Muscle of leg (tissue), 16 donors: ENCODE measurements at places on chromosomes 5 and 9. TPM values are rescaled to one million over a fixed set of nuclear protein-coding genes. Genes with fewer than 3 reads are reported as not detected.

ZBED3 gene
- 10.3 TPM for polyA plus RNA-seq

NPR2 gene
- polyA plus RNA-seq, result 27.5 TPM

TNFSF8 gene
- 0.75 TPM for polyA plus RNA-seq

HAVCR2 gene
- 2.0 TPM for polyA plus RNA-seq

EPB41L4B gene
- 6.6 TPM for polyA plus RNA-seq

DNA sequence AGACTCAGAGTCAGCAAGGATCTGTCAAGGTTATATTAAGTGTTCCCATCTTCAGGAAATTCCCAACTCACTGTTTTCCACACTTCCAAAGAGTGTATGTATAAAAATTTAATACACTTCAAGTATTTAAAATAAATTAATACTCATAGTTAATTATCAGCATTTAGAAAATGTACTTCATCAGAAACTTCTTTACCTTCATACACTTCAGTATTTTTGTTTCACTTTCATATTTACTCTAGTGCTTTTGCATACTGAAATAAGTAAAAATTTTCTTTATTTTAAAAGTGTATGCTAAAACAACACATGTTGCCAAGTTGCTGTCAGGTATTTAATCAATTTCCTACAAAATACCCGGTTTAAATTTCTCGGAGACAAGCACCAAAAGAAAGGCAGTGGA lies 16.5 kb downstream of the RICTOR start:
- peak; percentile 14 for DNase-seq

DNA sequence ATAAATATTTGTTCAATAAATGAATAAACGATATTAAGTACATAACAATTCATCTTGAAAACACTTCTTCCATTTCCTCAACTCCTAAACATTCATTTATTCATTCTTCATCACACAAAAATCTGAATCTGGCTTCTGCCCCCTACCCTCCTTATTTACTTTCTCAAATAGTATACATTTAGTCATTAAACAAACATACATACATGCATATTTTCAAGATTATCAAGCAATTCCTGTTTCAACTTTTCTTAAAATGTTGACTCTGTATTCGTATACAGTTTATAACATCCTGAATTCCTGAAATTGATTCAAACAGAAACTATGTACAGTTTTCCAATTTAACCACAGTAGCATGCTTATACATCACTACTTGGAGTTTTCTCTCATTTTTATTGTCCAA lies 129.0 kb downstream of the MUSK start:
- DNase-seq, result no peak

GRCh38 chr5:41109186-41109585 lies 38.0 kb upstream of the MROH2B start:
- no peak for DNase-seq

- no peak for DNase-seq
Measured at GRCh38 chr5:53965459-53965858, 344.9 kb downstream of the ARL15 start.

- DNase-seq, result peak; percentile 60
Measured at GRCh38 chr5:95620030-95620869, at the start of gene GPR150. Gene GPR150 (plus strand): TSS chr5:95620087. CDS start chr5:95620276, 189 bp downstream.

GRCh38 chr9:92558612-92559374 lies 23.0 kb upstream of the ECM2 start:
- no peak for DNase-seq

GRCh38 chr9:134231330-134231745 lies 67.0 kb upstream of the RNU6ATAC start:
- no peak for DNase-seq

DNA sequence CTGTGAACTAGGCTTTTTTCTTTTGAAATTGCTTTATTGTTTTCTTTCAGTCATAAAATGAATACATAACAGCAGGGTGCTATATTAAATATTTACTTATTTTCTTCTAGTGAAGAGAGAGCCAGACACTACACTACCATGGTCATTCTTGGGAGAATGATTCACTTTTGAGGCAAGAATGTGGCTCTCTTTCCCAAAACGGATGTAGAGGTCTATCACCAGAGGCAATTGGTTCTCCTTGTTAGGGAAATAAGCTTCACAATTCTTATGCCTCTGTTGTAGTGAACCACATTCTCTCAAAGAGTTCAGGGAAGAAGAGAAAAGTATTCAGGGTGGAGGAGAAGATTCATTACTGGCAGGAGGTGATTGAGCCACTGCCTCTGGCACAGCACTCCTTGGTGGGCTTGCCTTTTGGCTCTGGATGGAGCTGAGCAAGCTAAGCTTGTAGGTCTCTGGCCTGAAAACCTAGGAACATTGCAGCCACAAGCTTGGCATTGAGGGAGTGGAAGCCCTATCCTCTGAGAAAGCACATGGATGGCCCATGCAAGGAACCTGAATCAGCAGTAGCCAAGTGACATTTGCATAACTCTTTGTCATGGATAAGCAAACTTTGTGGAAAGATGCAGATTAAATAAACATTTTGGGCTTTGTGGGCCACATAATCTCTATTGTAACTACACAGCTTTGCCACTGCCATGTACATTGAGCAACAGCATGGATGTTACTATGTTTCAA lies 179.0 kb upstream of the TNC start:
- no peak for DNase-seq

DNA sequence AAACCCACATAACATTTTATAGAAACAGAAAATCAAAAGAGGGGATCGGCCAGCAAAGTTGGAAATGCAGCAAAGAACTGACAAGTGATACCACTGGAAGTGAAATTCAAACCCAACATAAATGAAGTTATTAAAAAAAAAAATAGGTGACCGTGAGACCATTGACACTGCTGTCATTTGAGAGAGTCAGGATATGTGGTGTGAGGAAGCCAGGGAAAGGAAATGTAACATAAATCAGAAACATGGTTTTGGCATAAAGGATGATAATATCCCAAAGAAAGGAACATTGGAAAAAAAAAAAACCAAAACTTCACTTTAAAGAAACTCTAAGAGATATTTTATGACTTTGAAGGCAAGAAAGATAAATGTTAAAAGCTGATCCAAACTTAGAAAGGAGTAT lies 312.4 kb upstream of the PIK3R1 start:
- no peak for DNase-seq

- no peak for DNase-seq
Measured at GRCh38 chr9:116020146-116020545, 133.4 kb upstream of the PAPPA start.

DNA sequence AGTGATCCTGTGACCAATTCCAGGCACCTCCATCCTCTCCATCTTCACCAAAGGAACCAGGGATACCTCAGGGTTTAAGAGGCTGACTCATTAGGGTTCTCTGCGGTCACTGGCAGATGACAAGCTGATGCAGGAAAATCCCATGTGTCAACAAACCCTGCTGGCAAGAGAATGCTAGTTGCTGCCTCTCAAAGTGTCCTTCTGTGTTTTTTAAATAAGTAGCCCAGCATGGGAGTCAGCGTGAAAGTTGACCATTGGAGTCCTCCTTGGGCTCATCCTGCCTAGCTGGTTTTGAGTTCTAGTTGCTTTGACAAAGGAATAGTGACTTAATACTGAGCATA lies 200.2 kb downstream of the SLIT3 start:
- DNase-seq, result no peak

- DNase-seq, result no peak
Measured at GRCh38 chr5:84255315-84255714, 129.4 kb downstream of the EDIL3 start.

DNA sequence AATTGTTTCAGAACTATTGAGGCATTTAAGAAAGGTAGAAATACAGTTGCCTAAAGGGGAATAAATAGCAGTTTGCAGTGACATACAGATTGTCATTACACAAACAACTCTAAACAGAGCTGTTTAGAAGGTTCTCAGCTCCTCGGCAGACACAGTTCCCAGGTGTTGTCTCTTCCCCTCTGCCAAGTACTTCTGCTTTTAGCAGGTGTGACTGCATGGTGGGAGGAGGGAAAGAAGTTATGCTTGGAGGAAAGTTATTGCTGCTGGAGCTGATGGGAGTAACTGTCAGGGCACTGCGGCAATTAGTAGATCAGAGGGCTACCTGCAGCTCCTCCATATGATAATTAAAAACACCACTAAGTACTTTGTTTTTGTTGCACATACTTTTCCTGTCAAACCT lies 14.5 kb downstream of the EDIL3 start:
- no peak for DNase-seq

DNA sequence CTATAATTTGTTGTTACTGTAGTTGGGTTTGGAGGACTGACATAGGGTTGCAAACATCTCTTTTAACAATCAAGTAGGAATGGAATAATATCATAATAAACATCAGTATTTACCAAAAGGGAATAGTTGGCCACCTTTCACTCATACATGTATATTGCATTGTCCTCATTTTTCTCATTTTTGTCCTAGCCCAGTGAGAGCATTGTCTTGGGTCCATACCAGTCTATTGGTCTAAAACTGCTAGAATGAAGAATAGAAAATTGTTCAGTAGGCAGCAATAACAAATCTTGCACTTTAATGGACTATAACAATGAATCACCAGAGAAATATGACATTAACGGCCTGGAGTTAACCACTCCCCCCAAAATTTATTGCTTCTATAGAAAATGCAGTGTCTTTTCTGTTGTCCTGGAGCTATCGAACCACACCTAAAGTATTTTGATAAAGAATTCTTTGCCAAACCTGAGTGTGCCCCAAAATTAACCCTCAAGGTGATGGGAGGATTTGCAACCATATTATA lies 80.9 kb upstream of the IL33 start:
- no peak for DNase-seq

DNA sequence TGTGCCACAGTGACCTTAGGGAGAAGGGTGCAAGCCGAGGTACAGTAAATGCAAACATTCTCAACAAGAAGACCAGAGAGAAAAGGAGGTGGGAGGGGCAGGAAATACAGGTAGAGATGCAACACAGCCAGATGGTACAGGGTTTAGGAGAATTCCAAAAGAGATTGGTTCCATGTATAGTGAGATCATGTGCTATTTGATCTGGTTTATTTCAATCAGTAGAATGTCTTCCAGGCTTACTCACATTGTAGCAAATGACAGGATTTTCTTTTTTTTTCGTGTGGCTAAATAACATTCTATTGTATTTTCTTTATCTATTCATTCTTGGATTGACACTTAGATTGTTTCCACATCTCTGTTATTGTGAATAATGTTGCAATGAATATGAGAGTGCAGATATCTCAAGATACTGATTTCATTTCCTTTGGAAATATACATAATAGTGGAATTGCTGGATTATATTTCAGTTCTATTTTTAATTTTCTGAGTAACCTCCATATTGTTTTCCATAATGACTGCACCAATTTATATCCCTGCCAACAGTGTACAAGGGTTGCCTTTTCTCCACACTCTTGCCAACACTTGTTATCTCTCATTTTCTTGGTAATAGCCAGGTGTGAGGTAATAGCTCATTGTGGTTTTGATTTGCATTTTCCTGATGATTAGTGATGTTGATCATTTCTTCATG lies 107.8 kb upstream of the GAS1 start:
- no peak for DNase-seq

GRCh38 chr9:121498150-121498486 lies 1.5 kb downstream of the GGTA1 start:
- DNase-seq, result peak; percentile 92

DNA sequence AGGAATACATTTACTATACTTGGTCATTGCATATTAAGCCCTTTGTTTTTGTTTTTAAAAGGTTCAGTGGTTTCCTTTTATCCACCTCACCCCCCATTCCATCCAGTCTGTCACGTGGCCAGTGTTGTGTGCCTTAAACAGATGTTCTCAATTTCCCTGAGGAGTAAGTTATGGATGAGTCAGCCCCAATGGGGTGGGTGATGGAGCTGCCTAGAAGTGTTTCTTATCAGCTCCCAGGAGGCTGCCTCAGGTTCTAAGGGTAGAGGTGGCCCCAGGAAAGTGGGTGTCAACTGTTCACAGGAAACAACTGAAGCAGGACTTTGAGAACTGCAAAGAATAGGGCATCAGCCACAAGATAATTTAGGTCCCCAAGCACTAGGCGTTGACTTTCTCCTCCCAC lies 41.1 kb downstream of the ACTBL2 start:
- DNase-seq, result no peak

- peak; percentile 50 for DNase-seq
Measured at GRCh38 chr5:1792842-1793266, 6.8 kb downstream of the MRPL36 start.

DNA sequence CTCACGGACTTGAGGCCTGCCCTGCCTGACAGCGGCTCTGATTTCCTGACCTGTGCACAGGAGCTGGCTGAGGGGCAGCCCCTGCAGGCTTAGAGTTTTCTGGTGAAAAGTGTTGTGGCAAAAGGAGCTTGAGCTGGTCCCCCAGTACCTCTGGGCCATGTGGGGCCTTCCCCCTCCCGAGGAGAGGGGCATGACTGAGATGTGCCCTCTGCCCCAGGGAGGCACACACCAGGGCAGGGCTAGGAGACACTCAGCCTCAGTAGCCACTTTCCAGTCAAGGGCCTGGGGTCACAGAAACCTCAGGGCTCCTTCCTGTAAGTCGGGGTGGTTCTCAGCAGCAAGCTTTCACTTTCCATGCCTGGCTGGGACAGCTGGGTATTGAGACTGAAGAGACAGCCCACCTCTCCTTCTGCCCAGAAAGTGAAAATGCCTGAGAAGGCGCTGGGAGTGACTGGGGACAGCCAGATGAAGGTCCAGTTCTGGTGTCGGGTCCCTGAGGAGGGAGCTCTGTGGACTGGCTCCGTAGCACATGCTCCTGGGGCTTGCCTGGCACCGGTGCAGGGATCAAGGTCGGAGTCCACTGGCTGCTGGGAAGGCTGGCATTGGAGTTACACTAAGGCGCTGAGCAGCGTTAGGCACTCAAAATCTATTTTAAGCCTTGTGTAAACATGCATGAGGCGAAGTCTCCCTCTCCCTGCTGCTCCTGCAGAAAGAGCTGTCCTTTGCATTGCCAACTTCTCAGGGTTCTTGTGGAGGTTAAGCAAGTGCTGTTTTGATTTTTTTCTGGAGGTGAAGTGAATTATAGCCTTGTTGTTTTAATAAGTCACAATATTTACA lies 394.9 kb downstream of the GADD45G start:
- DNase-seq, result peak; percentile 86

- DNase-seq, result peak; percentile 89
Measured at GRCh38 chr5:171907725-171908343, 98.6 kb downstream of the FBXW11 start.

GRCh38 chr5:137234973-137235943 lies 263.9 kb downstream of the SPOCK1 start:
- no peak for DNase-seq

DNA sequence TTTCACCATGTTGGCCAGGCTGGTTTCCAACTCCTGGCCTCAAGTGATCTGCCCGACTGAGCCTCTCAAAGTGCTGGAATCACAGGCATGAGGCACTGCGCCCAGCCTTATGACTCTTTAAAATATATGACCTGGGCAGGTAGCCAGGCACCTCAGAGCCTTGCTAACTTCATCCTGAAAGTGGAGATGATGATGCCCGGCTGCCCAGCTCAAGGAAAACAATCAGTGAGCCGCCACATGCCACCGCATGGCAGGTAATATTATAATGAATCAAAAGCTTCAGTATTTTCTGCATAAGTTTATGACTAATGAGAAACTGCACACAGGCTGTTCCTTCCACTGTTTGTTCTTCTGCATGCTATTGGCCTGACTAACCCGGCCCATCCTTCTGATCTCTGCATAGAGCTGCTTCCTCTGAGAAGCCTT lies 30.4 kb upstream of the DMRT1 start:
- no peak for DNase-seq
